Stimulated activated CD8-positive, alpha-beta memory T cell treated with anti-CD3 and anti-CD28 coated beads, Interleukin-15, amount 100 ng/mL, for 4 hours (primary cell): ENCODE measurements at places on chromosomes 13 and 19.

DNA sequence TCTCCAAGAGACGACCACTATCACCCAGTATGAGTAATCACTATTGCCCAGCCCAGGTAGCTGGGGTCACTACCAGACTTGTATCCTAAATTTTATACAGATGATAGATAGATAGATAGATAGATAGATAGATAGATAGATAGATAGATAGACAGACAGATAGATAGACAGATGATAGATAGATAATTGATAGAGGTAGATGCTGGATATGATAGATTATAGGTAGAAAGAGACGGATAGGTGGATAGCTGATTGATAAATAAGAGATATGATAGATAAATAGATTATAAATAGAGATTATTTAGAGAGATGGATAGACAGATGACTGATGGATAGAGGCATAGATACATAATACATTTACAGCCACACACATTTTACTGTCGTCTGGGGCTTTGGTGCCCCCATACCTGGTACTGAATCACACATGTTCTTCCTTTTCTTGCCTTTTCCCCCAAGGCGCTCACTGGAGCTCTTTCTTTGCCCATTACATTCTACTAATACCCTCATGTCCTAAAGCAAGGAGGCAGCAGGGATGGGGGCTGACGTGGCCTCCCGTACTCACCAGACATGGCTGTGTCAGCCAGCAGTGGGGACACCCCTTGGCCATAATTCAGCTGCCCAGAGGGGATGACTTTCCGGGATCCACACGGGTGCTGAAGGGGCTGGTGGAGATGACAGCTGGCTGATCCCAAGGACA lies 44.6 kb upstream of the CCNE1 start:
- DNase-seq = no peak

- DNase-seq = no peak
These were observed 18.4 kb upstream of the ITM2B start for GRCh38 chr13:48214519-48215121.

DNA sequence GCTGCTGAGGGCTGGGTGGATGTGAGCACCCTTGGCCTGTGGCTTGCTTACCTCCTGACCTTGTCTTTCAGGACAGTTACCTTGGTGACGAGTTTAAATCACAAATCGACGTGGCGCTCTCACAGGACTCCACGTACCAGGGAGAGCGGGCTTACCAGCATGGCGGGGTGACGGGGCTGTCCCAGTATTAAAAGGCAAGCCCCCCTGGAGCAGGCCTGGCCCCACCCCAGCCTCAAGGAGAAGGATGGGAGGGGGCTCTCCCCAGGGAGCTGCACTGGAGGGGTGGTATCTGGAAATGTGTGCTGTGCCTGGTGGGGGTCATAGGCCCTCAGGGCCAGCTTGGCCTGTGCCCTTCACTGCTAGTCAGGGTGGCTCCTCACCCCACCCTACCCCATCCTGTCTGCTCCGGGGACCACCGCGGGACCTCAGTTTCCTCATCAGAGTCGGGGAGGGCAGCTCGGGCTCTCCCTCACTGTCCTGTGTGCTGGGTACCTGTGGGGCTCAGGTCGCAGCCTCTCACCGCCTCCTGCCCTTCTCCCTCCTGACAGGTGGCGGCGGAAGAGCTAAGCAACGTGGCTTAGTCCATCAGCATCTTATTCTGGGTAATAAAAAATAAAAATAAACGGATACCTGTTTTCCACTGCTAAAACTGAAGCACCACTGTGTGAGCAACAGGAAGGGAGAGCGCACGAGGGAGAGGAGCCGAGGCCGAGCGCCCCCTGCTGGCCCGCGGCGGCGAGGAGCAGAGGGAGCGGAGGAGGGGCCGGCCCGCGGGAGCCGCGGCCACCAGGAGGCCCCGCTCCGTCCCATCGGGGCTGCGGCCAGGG lies 29.8 kb downstream of the CERS1 start:
- DNase-seq = no peak

DNA sequence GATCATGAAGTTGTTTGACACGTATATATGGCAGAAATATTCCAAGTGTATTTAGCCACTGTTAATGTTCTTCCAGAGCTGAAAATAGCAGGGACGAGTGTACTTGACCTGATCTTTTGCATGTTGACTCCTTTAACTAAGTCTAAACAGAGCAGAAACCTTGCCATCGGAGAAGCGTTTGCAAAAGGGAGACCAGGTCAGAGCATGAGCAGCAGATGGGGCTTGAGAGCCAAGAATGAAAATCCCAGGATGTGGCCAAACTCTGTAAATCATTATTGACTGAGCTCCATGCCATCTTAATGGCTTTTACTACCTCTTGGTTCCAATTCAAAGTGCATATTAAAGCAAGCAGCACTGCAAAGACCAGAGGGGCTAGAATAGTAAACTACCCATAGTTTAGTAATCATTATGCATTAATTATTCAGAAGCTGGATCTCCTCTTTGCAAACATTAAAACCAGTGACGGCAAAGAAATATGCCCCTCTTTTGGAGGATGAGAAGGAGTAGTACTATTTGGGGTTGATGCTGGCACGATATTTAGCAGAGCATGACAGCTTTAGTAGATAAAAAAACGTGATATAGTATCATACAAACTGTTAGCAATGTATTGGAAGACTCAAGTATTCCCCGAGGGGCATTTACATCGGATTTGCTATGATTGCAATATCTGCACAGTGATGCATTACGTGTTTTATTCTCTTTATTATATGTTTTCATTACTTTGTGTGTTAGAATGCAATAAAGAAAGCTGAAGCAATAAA lies 55.7 kb downstream of the FAM216B start:
- DNase-seq = no peak
